ENCODE measurements at places on chromosomes 16 and 17.

DNA sequence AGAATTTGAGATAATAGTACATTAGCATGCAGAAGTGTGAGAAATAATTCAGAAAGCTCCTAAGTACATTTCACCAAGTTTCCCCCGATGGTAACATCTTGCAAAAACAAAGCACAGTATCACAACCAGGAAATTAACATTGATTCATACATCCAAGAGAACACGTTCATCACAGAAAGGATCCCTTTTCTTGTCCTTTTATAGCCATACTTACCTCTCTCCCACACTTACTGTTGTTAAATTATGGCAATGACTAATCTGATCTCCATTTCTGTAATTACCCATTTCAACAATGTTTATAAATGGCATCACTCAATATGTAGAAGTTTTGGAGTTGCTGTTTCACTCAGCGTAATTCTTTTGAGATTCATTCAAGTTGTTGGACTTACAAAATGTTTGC is 1260.0 kb downstream of the CDH8 start:
- DNase-seq = no peak

DNA sequence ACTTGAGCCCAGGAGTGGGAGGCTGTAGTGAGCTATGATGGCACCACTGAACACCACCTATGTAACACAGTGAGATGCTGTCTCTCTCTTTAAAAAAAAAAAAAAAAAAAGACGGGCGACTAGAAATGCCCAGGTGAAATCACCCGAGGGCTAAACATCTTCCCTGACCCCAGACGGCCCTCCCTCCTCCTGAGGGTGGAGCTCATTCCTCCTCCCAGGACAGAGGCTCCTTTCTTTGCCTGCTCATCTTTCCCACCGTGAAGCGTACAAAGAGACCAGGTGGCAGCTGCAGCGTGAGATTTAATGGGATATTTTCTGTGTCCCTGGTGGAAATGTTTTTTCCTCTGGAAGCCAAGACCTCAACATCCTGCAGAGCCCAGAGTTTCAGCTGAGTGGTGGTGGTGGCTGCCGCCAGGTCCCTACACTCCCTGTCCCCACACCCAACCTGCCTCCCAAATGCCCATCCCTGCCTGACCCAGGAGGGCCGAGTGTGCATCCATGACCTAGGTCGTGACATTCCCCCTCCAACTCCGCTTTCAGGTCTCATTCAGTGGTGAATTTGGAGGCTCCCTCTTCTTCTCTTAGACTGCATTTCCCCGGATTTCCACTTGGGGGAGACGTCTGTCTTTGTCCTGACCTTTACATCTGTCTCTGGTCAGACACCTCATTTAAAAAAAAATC is 14.4 kb upstream of the GPRC5B start:
- DNase-seq = no peak

DNA sequence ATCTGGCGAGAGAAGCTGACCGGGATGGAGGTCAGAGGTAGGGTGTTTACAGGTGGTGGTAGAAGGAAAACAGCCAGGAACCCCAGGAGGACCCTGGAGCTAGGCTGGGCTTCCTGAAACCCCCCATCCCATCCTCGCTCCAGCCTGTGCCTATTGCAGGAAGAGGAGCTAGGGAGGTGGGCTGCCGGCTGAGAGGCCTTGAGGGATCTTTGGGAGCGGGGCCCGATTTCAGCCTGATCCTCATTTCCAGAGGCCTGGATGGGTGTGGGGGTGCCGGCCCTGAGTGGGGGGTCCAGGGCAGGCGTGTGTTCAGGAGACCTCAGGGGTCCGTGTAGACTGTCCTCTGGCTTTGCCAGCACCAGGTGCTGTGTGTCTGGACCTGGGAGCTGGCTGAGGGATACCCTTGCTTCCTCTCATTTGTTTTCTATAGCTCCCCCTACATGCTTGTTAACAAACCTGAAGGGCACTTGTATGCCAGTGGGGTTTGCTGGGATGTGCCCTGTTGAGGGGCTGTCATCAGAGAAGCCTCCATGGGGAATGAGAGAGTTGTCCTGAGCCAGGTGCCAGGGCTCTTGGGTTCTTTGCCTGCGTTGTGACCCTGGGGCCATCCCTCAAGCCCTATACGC is 18.9 kb upstream of the RAP1GAP2 start:
- no peak for DNase-seq

DNA sequence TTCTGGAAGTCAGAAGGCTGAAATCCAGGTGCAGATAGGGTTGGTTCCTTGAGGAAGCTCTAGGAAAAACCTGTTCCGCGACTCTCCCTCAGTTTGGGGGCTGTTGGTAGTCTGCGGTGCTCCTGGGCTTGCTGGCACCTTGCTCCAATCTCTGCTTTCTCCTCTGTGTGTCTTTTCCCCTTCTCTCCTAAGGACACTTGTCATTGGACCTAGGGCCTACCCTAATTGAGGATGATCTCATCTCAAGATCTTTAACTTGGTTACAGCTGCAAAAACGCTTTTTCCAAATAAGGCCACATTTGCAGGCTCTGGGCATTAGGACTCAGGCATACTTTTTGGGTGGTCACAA is 12.9 kb upstream of the CACNG4 start:
- DNase-seq = no peak

DNA sequence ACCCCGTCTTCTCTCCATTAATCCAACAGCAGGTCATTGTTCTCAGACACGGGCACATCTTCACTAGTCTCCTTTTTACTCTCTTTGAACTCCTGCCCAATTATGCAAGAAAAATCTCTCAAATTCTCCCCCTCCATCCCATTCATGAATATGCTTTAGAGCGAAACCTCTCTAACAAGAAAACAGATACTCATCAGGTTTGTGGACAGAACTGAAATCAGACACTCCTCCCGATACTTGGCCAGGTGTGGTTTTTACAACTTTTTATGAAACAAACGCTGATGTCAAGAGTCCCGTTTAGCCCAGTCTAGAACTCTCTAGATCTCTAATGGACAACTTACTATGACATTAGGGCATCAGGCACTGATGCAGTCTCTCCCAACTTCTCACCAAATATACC is 40.9 kb downstream of the PIK3R5 start:
- no peak for DNase-seq

GRCh38 chr16:72372087-72373045 is 200.4 kb upstream of the PMFBP1 start:
- no peak for DNase-seq

GRCh38 chr17:50270435-50271362 is 3.6 kb upstream of the TMEM92 start:
- DNase-seq = no peak

GRCh38 chr17:8468127-8468526 is 32.4 kb downstream of the NDEL1 start:
- DNase-seq = no peak

GRCh38 chr16:68356249-68356918 is 45.6 kb downstream of the PRMT7 start:
- DNase-seq = no peak

DNA sequence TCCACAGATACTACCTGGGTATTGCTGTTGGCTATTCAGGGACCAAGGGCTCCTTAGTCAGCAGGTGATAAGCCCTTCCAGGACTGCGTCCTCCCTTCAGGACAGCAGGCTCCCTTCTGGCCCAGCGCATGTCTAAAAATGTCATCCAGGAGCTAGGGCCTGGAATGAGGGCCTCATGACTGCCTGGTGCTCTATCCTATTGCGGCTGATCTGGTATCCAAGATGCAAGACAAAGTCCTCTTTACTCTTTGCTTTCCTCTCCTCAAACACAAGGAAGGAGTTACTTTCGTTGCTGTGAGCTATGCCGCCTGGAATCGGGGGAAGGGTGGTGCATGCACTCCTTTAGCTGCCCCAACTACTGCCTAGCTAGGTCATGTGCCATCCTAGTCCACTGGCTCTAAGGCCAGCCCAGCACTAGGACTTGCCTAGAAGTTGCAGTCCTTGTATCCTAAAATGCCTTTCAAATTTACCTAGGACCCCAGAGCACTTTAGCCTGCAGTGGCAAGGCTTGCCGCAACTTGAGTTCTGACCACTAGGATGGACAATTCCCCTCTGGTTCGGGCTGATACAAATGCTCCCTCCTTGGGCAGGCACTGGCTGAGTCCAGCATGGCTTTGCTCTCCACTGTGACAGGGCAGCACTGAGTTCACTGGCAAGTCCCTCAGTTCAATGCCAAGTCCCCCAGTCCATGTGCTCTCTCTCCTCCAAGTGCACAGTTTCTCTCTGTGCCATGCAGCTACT is 10.1 kb upstream of the TMEM219 start:
- no peak for DNase-seq

- no peak for DNase-seq
Observed at GRCh38 chr16:64452446-64452845, 669.4 kb downstream of the CDH11 start.

DNA sequence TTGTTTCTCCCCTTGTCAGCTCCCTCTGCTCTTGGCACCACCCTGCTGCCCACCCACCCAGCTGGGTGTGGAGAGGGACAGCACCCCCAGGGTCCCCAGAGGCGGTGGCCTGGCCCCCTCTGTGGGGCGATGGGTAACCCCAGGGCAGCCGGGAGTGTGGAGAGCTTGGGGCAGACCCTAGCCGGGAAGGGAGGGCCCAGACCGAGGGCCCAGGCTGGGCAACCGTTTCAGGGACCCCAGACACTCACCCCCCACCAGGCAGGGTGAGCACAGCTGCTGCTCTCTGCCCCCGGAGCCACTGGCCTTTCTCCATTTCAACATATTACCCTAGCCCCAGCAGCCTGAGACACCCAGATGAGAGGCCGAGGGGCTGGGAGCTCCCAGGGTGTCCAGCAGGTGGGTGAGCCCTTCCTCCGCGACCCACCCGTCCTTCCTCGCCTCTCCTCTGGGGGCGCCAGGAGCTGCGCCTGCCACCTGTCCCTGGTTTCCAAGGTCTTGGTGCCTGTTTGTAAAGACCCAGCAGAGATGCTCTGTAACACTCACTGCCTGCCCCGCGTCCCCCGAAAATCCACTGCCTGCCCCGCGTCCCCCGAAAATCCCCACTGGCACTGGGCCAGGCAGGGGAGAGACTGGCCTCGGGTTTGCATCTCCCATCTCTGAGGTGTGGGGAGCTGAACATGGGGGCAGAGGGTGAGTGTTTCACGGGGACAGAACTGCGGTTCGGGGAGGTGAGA is 45.4 kb downstream of the BAHCC1 start:
- DNase-seq = no peak

- no peak for DNase-seq
Observed at GRCh38 chr17:73342541-73343167, 30.9 kb upstream of the CDC42EP4 start.

DNA sequence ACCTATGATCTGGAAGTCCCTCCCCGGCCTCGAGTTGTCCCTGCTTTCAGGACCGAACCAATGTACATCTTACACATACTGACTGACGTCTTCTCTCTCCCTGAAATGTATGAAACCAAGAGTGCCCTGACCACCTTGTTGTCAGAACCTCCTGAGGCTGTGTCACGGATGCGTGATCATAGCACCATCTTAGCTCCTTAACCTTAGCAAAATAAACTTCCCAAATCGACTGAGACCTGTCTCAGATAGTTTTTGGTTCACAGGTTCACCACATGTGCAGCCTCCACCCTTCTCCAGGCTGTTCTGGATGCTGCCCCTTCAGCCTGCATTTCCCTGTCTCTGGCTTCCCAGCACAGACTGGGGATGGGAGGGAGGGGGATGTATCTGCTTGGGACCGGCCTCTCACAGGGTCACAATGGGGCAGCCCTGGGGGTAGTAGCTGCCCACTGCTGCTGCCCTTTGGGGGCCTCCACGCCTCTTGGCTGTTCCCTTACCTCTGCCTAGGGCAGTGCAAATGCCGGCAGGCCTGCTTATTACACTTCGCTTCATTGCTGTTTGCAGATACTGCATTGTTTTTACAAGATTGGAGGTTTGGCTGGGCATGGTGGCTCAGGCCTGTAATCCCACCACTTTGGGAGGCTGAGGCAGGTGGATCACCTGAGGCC is 69.8 kb downstream of the NT5M start:
- DNase-seq = no peak

- DNase-seq = no peak
Observed at GRCh38 chr16:67192781-67193361, 916 bp downstream of the E2F4 start.

GRCh38 chr16:89972244-89973234 is 24.0 kb downstream of the DEF8 start:
- peak; percentile 83 for DNase-seq

DNA sequence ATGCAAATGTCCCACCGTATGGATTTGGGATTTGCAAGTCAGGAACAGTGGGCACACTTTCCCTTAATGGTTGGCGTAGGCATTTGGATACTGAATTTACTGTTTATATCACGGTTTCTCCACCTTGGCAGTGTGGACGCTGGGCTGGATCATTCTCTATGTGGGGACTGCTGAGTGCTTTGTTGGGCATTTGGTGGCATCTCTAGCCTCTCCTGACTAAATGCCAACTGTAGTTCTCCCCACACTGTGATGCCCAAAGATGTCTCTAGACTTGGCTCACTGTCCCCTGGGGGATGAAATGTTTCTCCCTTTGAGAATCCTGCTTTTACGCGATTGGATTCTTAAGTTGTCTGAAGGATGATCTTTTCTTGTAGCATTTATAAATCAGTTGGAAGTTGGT is 49.0 kb downstream of the RBFOX1 start:
- no peak for DNase-seq

GRCh38 chr16:51987519-51987918 is 559.4 kb downstream of the TOX3 start:
- DNase-seq = no peak

DNA sequence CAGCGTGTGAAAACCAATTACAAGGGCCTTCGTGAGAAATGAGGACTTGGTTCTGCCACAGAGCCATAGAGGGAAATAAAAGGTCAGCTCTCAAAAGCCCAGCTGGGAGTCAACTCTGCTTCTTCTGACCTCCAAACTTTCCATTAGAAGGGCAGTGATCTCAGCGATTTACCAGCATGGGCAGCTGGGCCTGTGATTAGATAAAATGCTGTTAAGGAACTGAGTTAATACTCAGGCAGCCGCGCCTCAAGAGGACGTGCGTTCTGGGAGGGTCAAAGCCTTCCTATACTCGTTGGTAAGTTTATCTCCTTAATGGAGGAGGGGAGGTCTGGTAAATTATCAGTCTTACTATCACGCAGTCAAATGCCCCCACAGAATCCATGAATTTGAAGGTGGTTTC is 480.2 kb upstream of the ERCC4 start:
- DNase-seq = no peak

DNA sequence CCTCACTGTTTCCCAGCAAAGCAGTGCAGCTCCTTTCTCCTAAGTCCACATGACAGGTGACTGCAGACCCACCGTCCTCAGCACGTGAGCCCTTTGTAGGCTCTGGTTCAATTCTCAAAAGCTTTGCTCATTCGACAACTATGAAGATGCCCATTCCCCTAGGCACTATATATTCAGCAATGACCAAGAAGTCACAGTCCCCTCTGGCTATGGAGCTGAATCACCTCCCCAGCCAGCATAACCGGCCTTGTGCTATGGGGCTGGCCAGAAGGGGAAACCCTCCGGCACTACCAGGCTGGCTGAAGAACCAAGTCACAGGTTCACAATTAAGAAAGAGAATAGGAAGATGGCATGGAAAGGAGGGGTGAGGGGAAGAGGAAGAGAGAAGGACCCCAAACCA is 139.7 kb downstream of the WSCD1 start:
- no peak for DNase-seq

GRCh38 chr17:21174713-21175112 is 39.2 kb downstream of the TMEM11 start:
- DNase-seq = no peak

DNA sequence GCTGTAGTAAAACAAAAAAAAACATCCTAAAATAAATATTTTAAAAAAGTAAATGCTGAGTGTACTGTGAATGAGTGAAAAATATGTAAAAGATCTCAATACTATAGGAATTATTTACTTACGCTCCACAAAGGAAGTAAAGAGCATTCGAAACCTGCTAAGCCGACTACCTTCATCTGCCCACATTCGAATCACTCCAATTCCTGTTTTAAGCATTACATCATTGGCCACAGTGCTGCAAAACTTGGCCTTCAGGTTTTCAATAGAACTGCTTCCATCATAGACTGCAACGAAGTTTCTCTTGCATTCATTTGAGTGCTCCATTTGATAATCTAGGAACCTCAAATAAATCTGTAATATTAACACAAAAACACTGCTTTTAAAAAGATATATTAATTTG is 34.4 kb downstream of the NETO2 start:
- DNase-seq = no peak
